AG04449 (cell line): ENCODE measurements at places on chromosomes 12 and 14.

DNA sequence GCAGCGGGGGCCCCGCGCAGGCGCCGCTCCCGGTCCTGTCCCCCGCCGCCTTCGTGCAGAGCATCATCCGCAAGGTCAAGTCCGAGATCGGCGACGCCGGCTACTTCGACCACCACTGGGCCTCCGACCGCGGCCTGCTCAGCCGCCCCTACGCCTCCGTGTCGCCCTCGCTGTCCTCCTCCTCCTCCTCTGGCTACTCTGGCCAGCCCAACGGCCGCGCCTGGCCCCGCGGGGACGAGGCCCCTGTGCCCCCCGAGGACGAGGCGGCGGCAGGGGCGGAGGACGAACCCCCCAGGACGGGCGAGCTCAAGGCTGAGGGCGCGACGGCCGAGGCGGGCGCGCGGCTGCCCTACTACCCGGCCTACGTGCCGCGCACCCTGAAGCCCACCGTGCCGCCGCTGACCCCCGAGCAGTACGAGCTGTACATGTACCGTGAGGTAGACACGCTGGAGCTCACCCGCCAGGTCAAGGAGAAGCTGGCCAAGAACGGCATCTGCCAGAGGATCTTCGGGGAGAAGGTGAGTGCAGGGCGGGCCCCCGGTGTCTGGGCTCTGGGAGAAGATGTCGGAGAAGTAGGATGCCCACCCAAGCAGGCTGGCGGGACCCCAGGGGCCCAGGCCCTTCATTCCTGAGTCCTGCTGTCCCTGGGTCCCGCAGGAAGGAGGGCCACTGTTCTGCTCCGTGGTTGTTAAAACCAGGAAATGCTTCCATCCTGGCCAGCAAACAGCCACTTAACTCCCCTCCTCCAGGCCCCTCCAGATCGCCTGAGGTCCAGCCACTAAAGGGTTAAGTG is 48.4 kb downstream of the PHETA1 start:
- no peak for DNase-seq

GRCh38 chr14:65153101-65153500 is 50.8 kb upstream of the MAX start:
- no peak for DNase-seq

DNA sequence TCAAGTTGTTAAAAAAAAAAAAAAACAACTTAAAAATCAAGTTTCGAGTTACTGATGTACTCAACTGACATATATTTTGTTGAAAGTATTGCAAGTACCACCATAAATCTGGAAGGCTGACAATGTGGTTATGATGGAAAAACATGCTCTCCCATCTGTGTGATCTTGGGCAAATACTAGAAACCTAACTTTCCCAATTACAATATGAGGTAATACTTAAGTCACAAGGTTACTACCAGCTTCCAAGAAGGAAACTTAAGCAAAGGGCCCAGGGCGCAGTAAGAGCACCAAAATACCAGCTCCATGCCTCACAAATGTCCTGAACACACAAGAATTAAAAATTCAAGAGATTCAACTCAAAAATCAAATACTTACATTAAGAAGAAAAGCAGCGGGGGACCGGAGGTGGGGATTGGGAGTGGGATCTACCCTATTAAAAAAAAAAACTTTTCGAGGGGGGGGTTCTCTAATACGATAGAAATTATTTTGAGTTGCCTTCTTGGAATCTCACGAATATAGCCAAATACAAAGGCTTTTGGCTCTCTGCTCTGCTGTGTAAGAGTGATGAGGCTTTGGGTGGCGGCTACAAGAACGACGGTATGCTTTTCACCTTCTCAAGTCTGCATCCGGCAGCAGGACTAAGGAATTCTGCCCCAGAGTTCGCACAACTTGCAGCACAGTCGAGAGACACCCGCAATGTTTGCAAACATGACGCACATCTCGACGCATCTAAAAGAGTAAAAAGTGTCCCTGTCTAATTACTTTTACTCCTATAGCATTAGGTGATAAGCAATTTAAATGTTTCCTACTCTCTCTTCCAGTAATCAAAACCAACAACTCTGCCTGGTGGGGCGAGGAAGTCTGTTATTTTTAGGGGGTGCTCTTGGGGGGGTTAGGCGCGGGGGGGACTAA is 1.1 kb downstream of the SAV1 start:
- DNase-seq: peak; percentile 26

- no peak for DNase-seq
Measured at GRCh38 chr14:49691031-49691430, 1.9 kb upstream of the KLHDC1 start.

- no peak for DNase-seq
Measured at GRCh38 chr14:103680491-103681231, 34.6 kb downstream of the XRCC3 start.

DNA sequence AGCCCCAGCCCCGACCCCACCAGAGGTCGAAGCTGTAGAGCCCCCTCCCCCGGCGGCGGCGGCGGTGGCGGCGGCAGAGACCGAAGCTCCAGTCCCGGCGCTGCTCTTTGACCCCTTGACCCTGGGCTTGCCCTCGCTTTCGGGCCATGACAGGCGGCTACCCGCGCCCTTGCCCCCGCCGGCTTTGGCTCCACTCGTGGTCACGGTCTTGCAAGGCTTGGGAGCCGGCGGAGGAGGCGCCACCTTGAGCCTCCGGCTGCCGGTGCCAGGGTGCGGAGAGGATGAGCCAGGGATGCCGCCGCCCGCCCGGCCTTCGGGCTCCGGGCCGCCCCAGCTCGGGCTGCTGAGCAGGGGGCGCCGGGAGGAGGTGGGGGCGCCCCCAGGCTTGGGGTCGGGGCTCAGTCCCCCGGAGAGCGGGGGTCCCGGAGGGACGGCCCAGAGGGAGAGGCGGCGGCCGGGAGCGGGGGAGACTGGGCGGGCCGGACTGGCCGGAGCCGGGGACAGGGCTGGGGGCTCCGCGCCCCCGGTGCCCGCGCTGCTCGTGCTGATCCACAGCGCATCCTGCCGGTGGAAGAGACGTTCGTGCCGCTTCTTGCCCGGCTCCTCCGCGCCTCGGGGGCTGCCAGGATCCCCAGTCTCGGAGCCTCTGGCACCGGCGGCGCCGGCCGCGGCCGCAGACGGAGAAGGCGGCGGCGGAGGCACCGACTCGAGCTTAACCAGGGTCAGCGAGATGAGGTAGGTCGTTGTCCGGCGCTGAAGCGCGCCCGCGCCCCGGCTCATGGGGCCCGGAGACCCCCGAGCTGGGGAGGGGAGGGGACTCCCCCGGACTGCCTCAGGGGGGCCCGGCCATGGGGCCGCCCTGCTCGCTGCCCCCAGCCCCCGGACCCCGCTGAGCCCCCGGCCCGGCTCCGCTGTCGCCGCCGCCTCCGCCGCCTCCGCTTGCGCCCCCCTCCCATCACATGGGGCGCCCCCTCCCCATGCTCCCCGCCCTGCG is 778 bp downstream of the AGAP2 start:
- DNase-seq: no peak

GRCh38 chr12:131552492-131552863 is 158.4 kb upstream of the SFSWAP start:
- no peak for DNase-seq

DNA sequence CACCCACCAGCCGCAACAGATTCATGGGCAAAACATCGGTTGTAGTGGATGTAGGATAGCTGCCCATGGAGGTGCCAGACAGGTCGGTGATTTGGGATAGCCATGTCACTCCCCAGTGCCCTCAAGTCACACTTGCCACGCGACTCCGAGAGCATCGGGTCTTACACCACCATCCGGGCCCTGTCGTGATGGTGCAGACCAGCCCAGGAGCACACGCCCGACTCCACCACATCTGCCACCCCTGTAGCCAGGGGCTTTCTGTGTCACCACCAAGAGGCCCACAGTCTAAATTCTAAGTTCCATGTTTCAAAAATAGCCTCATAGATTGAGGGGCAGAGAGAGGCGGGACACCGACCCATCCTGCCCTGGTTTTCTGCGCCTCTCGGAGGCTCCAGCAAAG is 18.0 kb downstream of the FOXN4 start:
- DNase-seq: no peak

GRCh38 chr12:104596898-104597843 is 140.4 kb downstream of the CHST11 start:
- no peak for DNase-seq

GRCh38 chr14:58794993-58795762 is 157.4 kb downstream of the DACT1 start:
- DNase-seq: no peak

DNA sequence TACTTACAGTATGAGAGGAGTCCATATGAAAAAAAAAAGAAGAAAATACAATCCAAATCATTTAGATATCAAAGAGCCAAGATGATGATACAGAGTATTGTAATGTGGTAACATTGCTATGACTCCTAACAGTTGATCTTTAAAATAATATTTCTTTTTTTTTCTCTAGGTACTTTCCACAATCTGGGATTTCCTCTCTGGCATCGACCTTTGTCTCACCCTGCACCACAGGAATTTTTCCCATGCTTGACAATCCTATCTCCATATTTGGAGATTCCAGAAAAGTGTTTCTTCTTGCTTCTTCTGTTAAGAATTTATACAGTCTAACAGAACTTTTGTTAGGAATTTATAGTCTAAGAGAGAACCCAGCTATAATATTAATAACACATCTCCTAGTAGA is 184.4 kb downstream of the ITPR2 start:
- peak; percentile 85 for DNase-seq

- DNase-seq: no peak
Measured at GRCh38 chr12:1533205-1533601, 61.2 kb downstream of the FBXL14 start.

- DNase-seq: no peak
Measured at GRCh38 chr12:4118017-4118510, 155.5 kb upstream of the CCND2 start.

GRCh38 chr14:101446387-101446969 is 114.8 kb upstream of the DIO3 start:
- no peak for DNase-seq

GRCh38 chr12:25084816-25085215 is 110.1 kb downstream of the DNAI7 start:
- no peak for DNase-seq

- no peak for DNase-seq
Measured at GRCh38 chr12:8847435-8847834, 25.0 kb downstream of the A2ML1 start.

- DNase-seq: no peak
Measured at GRCh38 chr12:69157023-69157655, 82.2 kb upstream of the CPSF6 start.

DNA sequence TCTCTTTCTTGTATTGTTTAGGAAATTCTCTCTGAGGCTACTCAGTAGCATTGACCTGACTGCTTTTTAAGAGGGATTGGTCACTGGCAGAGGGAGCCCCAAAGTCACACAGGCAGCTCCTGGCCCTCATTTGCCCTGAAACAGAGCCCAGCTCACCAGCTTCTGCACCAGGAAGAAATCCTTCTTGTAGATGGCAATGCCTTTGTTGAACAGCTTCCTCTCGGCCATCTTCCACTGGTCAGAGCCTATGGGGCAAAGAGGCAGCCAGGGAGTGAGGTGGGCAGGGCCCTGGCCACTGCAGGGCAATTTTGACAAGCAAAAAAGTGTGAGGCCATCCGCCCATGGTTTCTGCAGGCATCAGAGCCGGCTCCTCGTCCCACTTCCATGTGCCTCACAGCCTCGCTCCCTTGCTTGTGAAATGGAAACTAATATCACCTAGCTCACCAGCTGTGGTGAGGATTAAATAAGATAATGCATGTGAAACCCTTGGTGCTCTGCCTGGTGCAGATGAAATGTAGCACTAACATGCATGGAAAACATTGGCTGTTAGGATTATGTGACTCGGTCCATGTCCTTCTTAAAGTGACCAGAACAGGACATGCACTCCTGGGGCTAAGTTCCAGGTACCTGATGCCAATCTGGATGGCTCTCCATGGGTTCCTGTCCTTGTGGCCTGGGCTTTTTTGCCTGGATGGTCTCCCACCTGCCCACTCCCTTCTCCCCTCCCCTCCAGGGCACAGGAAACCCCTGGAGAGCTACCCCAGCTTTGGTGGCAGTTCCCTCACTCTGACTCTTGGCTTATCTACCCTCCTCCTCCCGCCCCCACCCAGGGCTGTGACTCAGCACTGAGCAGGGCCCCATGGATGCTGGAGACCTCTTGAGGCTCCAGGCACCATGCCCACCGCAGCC is 11.2 kb upstream of the PNMA1 start:
- DNase-seq: no peak

DNA sequence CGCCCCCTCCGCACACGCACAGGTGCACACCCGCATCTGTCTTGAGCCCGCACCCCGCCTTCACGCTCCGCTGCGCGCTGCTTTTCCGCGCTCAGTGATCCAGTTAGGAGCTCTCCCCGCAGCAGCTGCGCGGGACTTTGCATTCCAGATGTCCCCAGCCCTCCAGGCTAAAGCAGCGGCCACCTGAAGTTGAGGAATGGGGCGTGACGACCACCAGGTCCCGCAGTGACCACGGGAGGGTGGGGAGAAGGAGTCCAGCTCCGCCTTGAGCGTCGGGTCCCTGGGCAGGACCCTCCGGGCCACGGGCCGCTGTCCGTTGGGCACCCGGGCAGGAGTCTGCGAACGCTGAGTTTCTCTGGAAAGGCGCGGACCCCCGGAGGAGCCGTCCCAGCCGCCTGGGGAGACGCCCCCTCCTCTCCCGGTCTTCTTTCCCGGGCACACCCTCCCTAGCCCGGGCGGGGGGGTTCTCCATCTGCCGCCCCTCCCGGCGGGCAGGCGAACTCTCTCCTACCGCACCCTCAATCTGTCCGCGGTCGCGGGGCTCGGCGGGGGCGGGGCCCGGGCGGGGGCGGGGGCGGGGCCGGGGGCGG is 334 bp upstream of the TMEM132C start:
- DNase-seq: no peak

DNA sequence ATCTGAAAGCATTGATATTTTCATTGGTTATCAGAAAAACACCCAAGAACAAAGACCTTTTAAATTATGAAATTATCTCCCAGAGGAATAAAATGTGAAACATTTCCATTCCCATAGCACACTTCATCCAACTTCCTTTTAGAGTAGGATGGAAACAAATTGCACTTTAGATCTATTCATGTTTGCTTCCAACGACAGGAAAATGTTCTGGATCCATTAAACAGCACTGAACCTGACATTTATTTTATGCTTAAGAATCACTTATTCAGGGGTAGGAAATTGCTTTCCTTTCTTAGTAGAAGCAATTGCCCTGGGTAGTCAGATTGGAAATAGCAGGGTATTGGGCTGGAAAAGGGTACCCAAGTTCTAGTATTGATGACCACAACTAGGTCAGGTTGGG is 28.8 kb upstream of the PTGDR start:
- no peak for DNase-seq

DNA sequence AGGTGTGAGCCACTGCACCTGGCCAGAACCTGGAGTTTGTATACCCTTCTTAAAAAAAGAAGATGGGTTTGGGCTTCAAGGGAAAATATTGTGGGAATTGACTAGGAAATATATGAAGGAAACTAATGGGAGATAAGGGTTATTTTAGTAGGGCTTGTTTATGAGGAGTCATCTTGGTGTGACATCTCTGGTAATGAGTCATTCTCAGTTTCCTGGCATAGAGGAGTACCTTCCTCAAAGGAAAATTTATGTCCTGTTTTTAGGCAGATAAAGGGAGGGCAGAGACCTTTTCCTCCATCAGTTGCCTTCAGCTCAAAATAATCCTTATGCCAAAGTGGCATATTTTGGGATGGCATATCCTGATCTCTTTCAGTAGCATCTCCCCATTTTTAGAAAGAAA is 30.6 kb upstream of the NFKBIA start:
- no peak for DNase-seq

GRCh38 chr14:31476131-31476866 is 11.5 kb downstream of the GPR33 start:
- DNase-seq: no peak

GRCh38 chr12:46450279-46450748 is 77.7 kb upstream of the SLC38A2 start:
- DNase-seq: no peak
